ENCODE measurements at places on chromosomes 6 and 20.

- DNase-seq = peak; percentile 86
These were observed at the start of gene SLC2A4RG for GRCh38 chr20:63739130-63740069. Gene SLC2A4RG, plus strand, starts transcription at chr20:63739776. Its CDS starts 137 bp downstream, at chr20:63739913.

GRCh38 chr20:54759589-54759988 is 284.2 kb downstream of the DOK5 start:
- no peak for DNase-seq

- DNase-seq = peak; percentile 20
These were observed 162.5 kb downstream of the ALDH8A1 start for GRCh38 chr6:134787261-134787877.

GRCh38 chr20:50821257-50821921 is 26.5 kb downstream of the BCAS4 start:
- no peak for DNase-seq

Data from inflammatory macrophage treated with lipopolysaccharide for 4 hours (primary cell).